ENCODE measurements at places on chromosomes 11 and 22.

DNA sequence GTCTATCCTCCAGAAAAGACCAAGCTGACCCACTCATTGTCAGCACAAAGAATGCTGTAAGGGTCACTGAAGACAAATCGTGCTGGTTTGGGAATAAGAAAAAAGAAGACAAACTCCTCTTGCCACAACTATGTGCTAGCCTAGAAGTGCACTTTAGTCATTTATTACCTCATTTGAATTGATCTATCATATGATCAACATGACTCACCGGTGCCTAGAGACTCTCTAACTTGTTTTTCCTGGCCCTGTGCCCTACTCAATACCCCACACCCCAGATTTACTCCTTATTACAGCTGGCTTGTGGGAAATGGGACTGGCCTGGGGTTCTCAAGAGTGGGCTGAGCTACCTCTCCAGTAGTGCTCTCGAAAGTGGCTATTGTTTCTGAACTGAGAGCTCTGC is 35.9 kb upstream of the HORMAD2 start:
- DNase-seq: peak; percentile 72

DNA sequence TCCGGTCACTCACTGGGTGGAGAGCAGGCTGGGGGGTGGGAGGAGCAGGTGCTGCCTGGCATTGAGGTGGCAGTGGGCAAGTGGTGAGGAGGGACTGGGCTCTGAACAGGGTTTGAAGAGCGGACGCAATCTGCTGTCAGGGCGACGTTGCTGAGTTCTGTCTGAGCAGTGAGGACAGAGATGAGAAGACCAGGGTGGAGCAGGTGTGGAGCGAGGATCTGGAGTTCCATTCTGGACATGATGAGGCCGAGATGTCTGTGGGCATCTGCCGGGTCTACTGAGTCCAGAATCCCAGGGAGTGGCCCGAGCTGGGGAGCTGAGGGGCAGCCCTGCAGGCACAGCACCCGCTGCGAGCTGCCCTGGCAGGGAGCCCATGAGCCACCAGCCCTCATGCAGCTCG is 2.2 kb upstream of the MOV10L1 start:
- DNase-seq: no peak

DNA sequence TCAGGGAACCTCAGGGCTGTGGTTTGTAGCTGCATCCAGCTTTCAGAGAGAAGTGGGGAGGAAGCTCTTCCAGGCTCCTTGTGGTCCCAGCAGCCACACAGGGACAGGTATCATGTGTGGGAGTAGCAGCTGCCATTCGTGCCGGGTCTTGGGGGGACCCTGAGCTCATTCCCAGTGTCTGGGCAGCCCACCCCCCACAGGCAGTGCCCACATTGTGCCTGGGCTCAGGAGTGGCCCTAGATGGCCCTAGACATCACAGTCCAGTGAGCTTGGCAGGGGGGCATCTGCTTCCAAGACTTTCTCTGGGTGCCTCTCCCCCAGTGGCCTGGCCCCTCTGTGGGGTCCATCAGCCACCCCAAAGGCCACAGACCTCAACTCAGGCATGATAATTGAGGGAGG is 619.7 kb downstream of the BRD1 start:
- no peak for DNase-seq

DNA sequence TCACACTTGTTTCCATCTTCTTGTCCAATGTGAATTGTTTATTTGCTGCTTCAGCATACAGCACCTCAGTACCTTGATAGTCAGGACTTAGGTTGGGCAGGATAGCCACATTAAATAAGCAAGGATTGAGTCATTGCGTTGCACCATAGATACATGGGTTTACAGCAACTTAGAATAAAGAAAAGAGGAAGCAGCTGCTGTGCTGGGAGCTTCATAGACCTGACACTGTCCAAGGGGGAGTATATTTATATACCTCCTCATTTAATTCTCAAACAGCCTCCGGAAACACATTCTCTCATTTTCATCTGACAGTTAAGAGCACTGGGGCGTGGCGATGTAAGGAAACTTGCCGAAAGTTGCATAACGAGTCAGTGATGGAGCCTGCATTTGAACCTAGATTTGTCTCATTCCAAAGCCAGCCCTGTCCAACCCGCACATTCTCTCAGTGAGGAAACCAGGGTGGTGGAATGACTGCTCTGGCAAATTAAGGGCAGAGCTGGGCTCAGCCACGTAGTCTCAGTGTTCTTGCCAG is 42.2 kb downstream of the UBASH3B start:
- DNase-seq: no peak

DNA sequence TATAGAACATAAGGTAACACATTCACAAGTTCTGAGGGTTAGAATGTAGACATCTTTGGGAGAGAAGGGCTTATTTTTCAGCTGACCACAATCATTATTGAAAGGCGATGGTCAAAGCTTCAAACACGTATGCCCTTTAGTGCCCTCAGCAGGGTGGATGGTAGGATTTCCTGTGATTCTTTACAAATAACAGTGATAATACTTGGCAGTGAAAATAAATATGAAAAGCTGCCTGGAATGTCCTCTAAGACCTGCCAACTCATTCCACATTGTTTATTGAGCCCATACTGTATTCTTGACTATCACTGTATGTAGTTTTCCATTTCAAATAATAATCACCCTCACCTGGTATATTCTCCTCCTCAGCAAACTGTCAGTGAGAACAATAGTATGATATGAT is 13.7 kb upstream of the MPEG1 start:
- DNase-seq: no peak
